ENCODE measurements at places on chromosomes 4 and X.
A peak's percentile ranks its signal among the peaks of the same experiment; 100 is the strongest.

DNA sequence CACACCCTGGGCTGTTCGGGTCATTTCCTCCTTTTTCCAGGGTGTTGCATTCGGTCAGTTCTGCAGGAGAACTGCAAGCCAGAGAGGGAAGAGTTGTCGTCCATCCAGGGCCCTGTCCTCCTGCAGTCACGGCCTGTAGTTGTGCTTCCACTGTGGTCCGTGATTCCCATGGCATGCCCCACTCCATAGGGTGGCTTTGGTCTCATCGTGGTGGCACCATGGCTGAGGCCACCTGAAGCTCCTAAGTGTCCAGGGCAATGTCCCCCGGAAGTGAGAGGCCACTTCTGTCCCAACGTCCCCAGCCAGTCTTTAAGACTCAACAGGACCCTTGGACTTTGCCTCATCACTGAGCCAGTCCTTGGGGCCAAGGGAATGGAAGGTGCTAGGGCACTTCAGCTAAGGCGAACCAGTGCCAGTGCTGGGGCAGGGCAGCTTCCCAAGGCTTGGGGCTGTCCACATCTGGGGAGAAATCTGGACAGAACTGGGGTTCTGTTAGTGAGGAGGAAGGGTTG, 83.7 kb downstream of the HTRA3 start:
- DNase-seq = no peak

GRCh38 chrX:45824471-45824870, 623.8 kb upstream of the DIPK2B start:
- DNase-seq = peak; percentile 93

DNA sequence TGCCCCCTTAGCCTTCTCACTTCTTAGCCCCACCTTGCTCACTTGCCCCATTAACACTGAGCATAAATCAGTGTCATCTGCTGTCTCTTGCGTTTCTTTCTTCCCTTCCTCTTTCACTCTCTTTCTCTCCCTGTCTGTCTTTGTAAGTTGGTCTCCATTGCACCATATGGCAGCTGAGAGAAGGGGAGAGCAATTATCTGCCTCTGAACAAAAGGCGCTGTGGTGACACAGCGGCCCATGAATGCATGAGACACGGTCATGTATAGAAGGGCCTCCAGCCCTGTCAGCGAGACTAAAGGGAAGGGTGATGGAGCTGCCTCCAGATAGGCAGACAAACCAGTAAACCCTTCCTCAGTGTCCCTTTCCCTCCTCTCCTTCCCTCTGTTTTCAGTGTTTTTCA, 88.8 kb upstream of the PCDH18 start:
- no peak for DNase-seq

DNA sequence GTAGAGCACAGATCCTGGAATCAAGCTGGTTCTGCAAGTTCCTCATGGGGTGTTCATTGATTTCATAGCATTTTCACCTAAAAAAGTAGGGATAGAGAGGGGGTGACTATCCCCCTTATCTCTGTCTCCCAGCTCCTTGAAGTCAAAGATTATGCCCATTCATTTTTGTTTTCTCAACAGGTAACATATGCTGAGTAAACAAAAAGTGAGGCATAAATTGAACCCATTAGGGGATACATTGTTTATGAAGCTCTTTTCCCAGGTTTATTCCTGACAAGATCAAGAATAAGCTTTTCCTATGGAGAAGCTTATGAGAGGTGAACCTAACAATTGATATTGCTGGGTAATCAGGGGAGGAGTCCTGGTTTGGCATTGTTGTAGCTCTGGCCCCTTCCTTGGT, 9.2 kb upstream of the ANAPC4 start:
- no peak for DNase-seq

GRCh38 chrX:12372111-12372510, 233.8 kb downstream of the FRMPD4 start:
- peak; percentile 60 for DNase-seq

DNA sequence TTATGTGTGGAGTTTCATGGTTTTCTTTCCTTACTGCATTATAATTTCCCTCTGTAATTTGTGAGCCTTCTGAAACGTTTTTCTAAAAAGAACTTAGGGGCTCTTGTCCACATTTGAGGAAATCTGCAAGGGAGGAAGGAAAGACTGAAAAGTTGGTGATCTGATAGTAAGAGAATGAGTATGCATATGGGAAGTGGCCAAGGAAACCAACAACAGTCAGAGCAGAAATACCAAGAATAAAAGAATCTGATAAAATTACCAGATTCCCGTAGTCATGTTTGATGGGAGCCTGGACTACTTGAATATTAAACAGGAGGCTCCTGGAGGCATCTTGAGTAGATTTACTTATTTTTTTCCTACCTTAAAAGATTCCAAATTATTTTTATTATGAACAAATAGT, 50.1 kb downstream of the MEPE start:
- DNase-seq = no peak

- peak; percentile 21 for DNase-seq
Observed at GRCh38 chrX:47751670-47752069, 85.0 kb upstream of the ZNF81 start.

DNA sequence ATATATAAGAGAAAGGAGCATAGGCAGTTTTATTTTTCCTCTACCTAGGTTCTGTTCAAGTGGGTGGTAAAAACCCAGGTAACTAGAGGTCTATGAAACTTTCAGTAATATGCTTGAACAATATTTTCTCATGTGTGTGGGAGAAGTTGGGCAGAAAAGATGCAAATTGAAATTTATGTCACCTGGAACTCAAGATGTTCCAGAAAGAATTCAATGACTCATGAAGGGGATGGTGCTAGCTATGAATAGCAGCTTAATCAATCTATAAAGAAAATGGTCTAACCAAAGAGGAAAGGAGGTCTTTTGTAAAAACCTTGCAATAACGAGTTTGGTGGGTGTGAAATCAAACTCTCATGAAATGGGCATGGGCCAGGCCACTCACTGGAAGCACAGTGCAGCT, 263.8 kb downstream of the INPP4B start:
- no peak for DNase-seq

DNA sequence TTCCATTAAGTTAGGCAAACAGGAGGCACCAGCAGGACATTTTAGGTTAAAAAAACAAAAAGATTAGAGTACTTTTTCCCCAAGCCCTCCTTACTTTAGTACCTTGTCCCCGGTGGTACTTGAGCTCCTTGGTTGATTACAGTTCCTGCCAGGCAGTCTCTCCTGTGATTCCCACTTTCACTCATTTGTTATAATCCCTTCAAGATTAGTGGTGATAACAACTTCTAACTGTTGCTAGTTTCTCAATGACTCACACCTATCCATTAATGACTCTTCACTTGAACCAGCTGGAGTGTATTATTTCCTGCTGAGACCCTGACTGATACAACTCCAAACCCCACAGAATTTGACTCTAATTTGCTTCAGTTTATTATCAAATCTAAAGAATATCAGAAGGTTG, 765.0 kb upstream of the DIAPH2 start:
- no peak for DNase-seq

DNA sequence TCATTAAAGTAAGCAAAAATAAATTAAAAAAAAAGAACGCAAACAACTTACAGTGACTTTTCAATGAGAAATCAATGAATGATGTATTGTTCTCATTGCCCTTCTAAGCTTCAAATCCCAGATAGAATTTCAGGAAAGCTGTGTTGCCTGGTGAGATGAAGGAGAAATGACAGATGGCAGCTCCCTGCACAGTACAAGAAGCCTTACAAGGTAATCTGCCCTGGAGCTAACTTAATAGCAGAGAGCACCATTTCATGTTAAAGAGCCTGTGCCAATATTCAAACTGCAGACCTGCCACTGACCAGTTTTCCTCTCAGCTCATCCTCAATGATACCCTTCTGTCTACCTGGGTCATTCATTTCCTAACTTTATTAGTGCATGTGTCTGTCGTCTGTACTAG, 54.0 kb downstream of the GC start:
- no peak for DNase-seq

GRCh38 chr4:40702137-40702799, 47.5 kb upstream of the NSUN7 start:
- DNase-seq = no peak

- DNase-seq = peak; percentile 69
Observed at GRCh38 chrX:110180928-110181310, 137.0 kb downstream of the AMMECR1 start.

GRCh38 chr4:1512738-1513660, 106.8 kb upstream of the NKX1-1 start:
- DNase-seq = peak; percentile 12

GRCh38 chrX:71492231-71493065, 40.5 kb upstream of the OGT start:
- peak; percentile 61 for DNase-seq

- DNase-seq = no peak
Observed at GRCh38 chr4:163624727-163625126, 130.2 kb downstream of the TMA16 start.

- DNase-seq = no peak
Observed at GRCh38 chr4:67500373-67500772, 44.9 kb downstream of the CENPC start.

DNA sequence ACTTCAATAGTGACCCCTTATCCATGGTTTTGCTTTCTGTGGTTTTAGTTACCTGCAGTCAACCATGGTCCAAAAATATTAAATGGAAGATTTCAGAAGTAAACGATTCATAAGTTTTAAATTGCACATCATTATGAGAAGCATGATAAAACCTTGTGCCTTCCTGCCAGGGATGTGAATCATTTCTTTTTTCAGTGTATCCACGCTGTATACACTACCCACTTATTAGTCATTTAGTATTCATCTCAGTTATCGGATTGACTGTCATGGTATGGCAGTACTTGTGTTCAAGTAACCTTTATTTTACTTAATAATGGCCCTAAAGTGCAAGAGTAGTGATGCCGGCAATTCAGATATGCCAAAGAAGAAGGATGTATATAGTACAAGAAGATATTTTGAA, 37.7 kb upstream of the TASL start:
- peak; percentile 50 for DNase-seq
